ENCODE measurements at places on chromosomes 11 and 22.

DNA sequence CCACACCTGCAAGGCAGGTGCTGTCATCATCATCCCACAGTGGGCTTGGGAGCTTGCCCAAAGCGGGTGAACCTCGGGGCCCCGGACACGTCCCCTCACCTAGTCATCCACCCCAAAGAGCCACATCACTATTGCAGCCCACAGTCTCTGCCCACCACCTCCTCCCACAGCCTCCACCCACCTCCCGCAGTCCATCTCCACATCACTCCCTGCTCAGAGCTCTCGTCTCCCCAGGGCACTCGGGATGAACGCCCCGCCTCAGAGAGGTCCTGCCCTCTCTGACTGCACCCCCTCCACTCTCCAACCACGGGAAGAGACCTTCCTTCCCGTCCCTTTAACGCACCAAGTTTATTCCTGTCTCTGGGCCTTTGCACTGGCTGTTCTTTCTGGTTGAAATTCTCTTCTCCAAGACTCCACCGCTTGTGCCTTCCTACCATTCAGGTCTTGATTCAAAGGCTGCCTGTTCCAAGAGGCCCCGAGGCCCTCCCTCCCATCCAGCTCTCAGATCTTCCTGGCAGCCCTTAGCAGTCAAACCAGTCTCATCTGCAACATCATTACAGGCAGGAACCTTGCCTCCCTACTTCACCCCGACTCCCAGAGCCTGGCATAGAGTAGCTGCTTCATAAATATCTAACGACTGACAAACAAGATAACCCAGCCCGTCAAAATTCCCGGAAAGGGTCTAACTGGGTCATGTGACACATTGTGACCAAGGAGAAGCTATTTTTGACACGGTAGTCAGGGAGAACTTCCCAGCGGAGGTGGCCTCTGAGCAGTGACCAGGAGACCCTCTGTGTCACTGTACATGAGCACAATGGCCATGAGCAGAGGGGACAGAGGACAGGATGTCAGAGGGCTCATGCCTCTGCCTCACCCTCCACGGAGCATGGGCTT lies 11.1 kb downstream of the KCNJ4 start:
- no peak for DNase-seq

DNA sequence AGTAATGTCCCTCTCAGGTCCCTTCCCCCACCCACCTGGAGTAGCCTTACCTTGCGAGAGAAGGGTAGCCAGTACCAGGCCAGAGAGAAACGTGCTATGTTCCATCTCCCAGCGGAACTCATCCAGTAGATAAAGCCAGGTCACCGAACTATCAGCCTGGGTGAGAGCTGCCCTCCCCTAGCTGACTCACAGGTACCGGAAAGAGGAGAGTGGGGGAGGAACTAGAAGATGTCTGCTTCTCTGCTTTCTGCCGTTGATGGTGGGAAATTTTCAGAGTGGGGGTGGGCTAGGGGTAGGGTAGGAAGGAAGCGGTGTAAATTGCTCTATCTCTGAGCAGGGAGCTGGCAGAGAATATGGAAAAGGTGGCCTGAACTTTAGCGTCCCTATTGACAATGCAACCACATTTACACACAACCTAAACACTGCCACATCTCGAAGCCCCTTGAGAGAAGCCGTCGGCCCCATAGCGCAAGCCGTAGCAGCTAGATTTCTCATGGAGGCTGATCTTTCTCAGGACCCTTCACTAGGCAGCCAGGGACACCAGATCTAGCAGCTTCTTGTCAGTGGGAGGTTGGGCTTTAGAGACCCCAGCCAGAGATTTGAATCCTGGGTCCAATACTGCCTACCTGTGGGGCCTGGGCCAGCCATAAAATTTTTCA lies at the start of gene CD3D:
TSS of gene CD3D (minus strand) at position 203 of the 659 bp plus-strand sequence. CDS start at position 105, 98 bp downstream.
- DNase-seq: no peak

DNA sequence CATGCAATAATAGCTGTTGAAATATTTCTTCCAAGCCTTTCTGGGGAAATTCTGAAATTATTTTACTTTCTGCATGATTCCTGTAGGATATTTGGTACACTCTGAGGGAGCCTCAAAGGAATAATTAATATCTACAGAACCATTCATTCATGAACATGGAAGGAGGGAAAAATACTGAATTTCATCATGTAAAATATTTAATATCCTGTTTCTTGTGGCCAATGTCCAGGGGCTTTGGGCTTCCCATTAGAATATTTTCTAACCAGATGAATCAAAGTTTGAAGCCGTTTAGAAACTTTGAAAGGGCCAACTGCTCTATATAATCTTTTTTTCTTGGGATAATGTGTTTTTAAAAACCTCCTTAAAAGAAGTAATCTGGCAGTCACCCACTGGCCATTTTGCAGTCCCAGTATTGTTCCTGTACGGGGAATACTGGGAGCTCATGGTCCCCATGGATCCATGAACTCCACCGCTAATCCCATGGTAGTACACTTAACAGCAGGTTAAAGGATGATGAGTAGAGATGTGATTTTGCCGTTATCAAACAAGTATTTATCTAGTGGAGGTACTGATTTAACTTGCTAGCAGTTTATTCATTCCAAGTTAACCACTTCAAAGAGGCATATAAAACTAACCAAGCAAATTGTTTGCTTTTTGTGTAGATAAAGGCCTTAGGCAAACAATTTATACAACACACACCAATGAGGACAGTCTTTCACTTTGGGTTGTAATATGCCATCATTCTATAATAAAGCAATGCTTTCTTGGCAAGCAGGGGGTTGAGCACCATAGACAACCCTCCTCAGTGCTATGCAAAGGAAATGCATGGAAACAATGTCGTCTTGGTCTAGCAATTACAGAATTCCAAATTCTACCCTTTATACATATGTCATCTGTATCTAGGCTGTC lies 34.5 kb upstream of the BLID start:
- no peak for DNase-seq

DNA sequence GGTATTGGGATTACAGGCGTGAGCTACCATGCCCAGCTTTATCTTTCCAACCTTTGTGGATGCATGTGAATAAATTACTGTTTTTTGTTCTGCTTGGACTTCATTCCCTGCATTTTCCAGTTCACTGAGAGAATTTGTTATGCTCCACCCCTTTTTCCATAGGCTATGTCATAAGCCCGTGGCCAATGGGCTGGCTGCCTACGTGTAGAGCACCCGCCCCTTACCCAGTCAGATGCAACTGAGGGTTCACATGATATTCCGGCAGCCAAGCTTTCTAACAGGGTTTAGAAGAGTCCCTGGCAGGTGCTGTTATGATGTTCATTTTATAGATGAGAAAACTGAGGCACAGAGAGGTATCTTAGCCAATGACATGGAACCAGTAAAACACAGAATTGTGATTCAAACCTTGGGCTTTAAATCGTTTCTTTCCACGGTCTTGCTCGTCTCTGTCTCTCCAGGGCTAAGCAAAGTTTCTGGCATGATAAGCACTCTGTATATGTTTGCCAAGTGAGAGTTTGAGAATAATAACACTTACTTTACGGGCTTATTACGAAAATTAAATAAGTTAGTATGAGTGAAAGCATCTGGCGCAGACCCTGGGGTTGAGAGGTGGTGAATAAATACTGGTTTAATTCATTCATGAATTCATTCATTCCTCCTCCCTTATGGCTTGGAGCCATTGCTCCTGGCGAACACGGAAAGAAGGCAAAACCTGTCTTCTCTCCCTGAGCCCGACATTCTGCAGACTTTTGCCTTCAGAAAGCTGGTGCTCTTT lies 42.4 kb upstream of the RASD2 start:
- DNase-seq: no peak

- DNase-seq: no peak
These were observed 10.7 kb upstream of the LIPT2 start for GRCh38 chr11:74504100-74504691.

- no peak for DNase-seq
These were observed 360.5 kb downstream of the DLG2 start for GRCh38 chr11:85266646-85267045.

DNA sequence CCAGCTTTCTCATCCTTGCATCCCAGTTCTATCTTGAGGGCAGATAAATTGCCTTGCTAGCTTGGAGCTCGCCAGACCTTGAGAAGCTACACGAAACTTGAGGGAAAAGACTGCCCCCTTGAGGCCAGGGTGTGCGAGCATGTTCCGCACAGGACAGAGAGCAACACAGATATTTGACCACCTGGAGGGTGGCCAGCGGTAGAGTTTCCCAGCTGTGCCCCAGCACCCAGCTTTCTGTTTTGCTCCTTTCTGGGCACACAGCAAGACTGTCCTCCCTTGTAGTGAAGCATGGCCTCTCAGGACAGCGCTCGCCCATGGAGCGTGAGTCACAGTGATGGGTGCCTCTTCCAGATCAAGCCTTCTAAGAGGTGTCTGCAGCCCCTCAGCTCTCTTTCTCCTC lies 23.5 kb downstream of the SPATA19 start:
- peak; percentile 78 for DNase-seq

DNA sequence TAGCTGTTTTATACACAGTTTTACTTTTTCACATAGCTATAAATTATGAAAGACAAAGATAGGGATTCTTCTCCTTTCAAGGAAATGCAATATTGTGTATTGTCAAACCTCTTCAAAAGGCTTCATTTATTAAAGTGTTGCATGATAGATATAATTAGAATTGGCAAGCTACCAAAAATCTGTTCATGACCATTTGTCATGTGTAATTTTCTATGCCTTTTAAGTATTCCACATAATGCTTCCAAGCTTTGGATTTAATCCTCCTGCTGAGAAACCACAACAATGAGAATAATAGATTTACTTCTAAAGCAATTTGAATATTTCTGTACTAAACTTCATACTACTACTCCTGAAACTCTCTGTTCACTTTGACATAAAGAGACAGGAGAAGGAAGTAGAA lies 403.2 kb upstream of the CCDC179 start:
- DNase-seq: no peak

DNA sequence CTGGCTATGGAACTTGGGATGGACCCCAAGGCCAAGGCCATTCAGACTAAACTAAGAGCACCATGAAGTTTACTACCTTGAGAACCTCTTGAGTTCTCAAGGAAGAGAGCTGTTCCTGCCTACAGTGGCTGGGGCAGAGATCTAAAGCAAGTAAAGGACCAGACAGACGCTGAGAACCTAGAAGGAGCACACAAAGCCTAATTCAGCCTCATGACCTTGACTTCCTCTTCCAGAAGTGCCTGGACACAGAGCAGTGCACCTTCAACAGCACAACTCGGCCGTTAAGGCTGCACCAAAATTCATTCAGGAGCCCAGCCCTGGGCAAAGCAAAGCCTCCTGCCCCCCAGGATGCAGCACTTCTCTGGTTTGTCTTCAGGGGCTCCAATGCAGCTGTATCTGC lies 82.9 kb upstream of the AKIP1 start:
- DNase-seq: no peak

DNA sequence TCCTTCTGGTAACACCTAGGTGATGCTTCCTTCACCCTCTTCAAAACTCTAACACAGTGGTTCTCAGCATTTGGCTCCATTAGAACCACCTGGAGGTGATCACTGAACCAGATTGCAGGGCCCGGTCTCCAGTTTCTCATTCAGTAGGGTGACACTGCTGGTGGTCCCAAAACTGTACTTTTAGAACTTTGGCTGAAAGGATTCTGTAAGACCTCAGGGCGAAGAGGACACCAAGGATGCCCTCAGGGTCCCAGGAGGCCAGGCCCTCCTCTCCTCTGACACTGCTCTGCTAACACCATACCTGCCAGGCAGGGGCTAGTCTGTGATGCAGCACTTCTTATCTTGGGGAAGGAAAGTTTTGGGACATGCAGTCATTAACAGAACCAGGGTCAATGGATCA lies 9.0 kb downstream of the VSTM5 start:
- no peak for DNase-seq

DNA sequence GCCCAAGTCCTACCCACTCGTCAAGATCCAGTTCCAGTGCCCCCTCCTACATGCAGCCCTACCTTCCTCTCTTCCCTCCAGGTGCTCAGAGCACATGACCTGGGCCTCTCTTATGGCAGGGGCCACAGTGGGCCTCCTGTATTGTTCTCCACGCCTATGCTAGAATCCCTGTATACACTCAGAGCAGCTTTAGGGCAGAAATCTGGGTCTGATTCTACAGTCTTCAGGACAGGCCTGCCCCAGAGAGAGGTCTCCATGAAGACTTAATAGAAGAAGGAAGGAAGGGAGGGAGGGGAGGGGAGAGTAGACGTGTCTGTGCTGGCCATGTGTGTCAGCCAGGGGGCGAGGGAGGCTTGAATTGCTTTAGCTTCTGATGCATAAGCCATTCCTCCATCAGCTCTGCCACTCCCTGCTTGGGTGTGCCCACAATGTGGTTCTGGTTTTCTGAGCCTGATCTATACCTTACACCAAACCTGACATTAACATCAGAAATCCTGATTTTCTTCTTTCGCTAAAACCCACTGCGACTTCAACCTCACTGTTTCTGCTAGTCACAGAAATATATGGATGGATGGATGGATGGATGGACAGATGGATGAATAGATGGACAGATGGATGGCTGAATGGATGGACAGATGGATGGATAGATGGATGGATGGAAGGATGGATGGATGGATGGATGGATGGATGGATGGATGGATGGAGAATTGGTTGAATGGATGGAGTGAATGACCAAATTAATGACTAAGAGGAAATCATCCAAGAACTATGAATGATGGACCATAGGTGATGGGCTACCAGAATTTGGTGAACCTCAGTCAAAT lies 56.6 kb upstream of the PRDM11 start:
- no peak for DNase-seq

DNA sequence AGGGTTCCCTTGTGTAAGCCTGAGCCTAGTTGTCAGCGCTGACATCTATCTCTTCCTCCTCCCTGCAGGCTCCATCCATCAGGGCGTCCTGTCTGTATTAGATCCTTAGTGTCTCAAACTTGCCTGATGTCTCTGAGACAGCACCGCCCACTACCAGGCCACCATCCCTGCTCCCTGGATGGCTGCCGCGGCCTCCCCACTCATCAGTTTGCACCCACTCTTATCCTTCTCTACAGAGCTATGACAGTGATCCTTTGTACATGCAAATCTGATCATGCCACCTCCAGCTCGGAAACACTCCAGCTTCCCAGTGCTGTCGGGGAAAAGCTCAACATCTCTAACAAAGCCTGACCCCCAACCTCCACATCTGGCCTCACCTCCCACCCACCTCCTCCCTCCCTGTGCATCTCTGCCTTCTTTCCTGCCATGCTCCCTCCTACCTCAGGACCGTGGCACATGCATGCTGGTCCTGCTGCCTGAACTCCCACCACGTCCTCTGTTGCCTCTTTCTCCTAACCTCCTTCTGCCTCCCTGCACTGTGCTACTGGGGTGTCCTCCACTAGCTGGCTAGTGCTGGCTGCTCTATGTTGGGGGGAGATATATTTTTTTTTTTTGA lies 61.6 kb upstream of the EIF3D start:
- DNase-seq: no peak

DNA sequence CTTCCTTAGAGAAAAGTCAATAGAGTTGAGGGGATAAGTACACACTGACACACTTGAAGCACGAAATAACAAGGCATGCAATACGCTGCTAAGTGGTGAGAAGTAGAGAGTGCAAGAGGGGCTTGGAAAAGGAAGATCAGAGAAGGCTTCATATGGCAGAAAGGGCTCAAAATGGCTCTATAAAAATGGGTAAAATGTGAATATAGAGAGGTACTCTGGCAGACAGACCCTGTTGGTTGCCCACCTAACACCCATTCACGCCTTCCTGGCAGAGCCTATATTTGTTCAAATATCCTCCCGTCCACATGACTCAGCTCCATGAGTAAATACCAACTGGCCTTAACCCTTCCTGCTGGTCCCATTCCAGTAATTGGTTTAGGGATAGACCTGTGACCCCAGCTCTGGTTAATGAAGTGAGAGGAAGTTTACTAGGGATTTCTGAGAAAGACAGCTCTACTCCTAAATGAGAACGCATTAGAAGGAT lies 38.9 kb upstream of the CCDC34 start:
- DNase-seq: no peak

- no peak for DNase-seq
These were observed 88.7 kb upstream of the DRD2 start for GRCh38 chr11:113563766-113564526.

All from GM13976 (cell line).